GDM1 (cell line): ENCODE measurements at places on chromosomes 1 and 21.

DNA sequence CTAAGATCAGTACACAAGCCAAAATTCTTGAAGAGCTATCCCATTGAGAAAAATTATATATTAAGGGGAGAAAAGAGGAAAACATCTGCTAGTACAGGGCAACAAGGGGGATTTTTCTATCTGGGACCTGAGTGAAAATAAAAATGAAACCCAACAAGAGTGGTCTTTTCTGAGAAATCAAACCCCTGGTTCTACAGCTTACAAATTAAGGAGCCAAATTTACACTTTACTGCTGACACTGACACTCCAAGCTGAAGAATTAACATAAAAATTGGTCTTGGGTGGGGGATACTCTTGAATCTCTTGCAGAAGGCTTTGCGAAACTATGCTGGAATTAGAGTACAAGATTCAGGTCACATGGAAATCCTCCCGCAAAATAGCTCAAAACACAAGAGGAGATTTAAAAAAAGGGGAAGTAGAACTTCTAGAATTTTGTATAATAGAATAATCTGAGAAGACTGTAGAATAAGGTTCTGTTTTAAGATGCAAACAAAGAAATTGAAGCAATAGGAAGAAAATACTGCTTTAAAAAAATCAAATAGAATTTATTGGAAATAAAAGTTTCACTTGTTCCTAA is 32.1 kb upstream of the HSPA13 start:
- DNase-seq, result no peak

GRCh38 chr1:109499661-109500536 is 6.0 kb downstream of the CYB561D1 start:
- DNase-seq, result peak; percentile 41

GRCh38 chr1:56547977-56548376 is 31.4 kb downstream of the PLPP3 start:
- DNase-seq, result no peak

GRCh38 chr1:174535207-174535606 is 87.4 kb downstream of the GPR52 start:
- no peak for DNase-seq

DNA sequence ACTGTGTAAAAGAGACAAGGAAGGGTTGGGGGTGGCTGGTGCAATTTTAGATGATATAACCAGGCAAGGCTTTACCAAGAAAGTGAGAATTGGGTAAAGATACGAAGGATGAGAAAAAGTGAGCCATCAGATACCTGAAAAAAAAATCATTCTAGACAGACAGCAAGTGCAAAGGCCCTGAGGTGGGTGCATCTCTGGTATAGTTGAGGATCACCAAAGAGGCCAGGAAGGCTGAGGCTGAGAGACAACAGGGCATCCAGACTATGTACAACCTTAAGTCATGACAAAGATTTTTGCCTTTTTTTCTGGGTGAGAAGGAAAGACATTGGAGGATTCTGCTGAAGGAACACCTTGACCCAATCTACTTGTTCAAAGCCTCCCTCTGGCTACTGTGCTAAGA is 29.9 kb downstream of the RXRG start:
- no peak for DNase-seq

DNA sequence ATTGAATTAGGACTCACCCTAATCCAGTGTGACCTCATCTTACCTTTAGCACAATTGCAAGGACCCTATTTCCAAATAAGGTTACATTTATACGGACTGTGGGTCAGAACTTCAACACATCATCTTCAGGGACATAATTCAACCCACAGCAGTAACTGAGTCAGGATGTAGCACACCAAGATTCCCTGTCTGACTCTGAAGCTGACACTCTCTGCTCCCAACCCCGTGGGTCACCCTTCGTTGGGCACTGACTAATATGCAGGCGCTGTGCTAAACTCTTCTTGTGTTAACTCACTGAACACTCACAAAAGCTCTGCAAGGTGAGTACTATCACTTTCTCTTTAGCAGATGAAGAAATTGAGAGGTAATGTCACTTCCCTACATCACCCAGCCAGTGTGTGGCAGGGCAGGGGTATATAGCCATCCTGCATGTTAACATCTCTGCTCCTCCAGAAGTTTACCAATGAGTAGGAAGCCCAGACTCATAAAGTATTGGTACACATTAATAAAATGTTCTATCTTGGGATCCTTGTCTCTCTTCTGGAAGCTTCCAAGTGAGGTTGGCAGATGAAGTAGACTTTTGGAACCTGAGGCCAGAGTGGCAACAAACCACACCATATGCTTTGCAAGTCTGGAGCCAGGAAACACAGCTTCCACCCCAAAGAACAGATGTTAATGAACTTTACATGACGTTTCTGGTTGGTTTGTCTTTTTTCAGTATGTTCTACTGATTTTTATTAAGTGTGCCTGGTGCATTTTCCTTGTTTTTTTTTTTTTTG is 139.2 kb upstream of the KLHDC7A start:
- no peak for DNase-seq

DNA sequence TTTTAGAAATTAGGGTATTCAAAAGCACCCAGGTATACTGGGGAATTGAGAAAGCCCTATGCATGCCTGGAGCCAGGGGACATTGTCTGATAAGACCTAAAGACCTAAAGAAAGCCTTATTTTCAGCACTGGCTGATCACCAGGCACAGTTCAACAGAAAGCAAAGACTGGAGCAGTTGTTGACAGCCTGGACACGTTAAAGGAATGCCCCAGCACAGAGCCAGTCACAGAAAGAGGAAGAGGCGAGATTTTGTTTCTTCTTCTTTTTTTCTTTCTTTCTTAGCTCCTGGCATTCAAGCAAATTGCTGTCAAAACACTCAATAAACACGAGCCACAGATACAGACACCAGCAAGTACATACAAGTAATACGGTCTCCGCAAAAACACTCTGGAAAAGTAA is 40.4 kb downstream of the RNF187 start:
- DNase-seq, result no peak

- DNase-seq, result no peak
Observed at GRCh38 chr1:38025233-38025632, 12.7 kb downstream of the UTP11 start.

DNA sequence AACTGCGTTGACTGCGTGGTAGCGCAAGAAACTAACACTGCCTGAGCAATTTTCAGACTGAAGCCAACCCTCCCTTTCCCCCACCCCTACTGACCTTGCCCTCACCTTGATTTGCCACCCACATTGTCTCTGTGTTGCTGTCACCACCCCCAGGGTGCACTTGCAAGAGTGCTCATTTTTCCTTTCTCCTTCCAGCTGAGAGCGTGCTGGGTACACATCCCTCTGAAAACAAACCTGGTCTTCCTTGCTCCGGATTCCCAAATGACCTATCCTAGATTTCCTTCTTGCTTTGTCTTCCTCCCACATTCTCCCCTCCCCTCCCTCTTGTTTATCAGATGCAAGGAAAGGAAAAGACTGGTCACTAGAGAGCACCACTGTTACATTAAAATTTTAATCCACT is 24.2 kb downstream of the MPZ start:
- no peak for DNase-seq

- DNase-seq, result no peak
Observed at GRCh38 chr1:45430490-45430889, 60.5 kb downstream of the TESK2 start.

DNA sequence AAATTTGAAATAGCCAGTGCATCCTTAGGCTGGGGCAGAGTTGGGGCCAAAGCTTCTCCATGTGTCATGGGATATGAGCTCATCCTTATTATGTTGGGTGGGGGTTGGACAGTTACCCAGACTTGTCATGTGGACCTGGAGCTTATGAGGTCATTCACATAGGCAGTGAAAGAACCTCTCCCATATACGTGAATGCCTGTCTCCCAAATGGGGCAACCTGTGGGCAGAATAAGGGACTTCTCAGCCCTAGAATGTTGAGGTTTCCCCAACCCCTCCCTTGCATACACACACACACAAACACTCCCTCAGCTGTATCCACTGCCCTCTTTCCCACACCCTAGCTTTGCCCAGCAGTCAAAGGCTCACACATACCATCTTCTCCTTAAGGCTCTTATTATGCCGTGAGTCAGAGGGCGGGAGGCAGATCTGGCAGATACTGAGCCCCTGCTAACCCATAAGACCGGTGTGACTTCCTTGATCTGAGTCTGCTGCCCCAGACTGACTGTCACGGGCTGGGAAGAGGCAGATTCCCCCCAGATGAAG is 2.3 kb upstream of the IVL start:
- DNase-seq, result no peak

DNA sequence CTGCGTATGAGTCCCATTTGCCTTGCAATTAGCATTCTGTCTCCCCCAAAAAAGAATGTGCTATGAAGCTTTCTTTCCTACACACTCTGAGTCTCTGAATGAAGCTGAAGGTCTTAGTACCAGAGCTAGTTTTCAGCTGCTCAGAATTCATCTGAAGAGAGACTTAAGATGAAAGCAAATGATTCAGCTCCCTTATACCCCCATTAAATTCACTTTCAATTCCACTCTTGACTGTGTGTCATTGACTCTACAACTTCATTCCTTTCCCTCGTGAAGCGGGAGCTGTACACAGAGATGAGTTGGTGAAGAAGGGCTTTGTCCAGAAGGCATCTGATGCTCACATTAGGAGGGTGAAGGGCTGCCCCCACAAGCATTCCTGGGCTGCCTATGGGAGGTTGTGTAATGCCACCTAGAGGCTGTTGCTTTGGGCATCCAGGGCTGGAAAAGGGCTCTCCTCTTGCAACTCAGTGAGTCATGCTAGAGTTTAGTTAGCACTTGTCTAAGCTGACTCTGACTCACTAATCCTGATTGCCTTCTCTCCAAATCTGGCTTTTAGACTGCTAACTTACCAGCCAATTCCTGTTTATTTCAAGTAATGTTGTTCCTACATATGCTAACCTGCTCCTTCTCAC is 1.8 kb downstream of the SPRR1B start:
- DNase-seq, result no peak

DNA sequence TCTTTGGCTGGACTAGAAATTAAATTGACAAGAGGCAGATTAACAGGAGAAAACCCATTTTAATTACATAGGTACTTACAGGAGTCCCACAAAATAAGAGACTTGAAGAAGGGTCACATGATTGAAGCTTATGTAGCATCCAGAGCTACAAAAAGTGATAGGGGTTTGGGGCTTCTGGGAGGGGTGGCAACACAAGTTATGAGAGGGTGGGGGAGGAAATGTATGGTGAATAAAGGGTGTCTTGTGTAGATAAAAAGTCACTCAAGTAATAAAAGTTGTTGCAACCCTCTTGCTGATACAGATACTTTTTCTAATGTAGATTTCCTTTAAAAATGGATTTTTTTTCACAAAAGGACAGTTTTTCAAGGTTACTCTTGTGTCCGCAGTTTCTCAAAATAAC is 24.0 kb downstream of the USP25 start:
- DNase-seq, result no peak

GRCh38 chr21:30672985-30673650 is 30.5 kb downstream of the KRTAP20-3 start:
- DNase-seq, result no peak

DNA sequence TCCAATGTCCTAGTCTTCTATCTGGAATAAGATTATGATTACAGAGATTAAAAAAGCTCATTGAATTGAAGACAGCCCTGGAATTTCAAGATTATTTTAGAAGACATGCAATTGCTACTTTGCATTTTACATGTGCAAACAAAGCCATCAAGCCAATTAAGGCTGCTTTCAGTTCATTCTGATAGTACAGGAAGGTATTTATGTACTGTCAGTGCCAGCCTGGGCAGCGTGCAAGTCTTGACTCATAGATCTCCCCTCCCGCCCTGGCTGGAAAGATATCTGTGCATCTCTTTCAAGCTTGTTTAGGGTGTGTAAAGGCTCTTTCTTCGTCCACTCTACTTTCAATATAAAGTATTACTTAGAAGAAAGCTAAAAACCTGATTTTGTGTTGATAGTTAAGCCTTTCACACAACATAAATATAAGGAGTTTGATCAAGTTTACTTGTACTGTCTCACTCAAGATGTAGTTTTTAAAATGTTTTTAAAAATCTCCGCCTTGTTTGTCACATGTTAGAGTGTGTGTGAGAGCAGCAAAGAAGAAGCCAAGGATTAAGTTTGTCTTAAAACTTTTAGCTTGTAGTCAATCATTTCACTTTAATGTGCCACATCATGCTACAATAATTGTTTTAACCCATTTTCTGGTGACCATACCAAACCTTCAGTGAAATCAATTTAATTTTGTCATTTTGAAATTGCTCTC is 13.6 kb upstream of the LYPLAL1 start:
- no peak for DNase-seq
